ENCODE measurements at places on chromosomes 11 and 22.
A peak's percentile ranks its signal among the peaks of the same experiment; 100 is the strongest.

- DNase-seq = peak; percentile 53
These were observed 54.3 kb upstream of the USP47 start for GRCh38 chr11:11787305-11788062.

DNA sequence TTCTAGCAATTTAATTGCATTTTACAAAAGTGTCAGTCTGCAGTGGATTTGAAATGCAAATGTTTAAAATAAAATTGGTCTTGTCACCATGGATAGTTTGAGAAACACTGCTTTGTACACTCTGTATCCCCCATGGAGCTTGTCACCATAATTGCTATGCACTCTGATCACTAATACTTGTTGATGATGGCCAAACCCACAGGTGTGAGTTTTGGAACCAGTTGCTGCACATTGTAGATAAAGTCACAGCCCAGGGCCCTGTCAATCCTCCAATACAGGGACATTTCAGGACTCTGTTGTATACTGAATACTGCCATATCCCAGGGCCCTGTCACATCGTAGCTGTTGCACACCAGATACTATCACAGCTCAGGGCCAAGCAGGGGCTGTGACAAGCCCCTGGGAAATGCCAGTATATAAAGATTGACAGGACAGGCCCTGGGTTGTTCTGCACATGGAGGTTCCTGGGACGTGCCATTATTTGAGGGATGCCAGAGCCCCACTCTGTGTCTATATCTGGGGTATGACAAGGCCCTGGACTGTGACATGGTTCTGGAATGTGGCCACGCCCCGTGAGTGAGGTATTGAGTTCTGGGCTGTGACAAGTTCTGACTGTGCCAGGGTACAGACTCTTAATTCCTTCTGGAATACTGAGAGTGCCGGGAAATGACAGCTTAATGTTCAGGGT lies 27.9 kb upstream of the SMPD1 start:
- DNase-seq = peak; percentile 81

- DNase-seq = no peak
These were observed 21.8 kb upstream of the SNX32 start for GRCh38 chr11:65811764-65812475.

- no peak for DNase-seq
These were observed 36.0 kb downstream of the TECTA start for GRCh38 chr11:121137005-121137404.

DNA sequence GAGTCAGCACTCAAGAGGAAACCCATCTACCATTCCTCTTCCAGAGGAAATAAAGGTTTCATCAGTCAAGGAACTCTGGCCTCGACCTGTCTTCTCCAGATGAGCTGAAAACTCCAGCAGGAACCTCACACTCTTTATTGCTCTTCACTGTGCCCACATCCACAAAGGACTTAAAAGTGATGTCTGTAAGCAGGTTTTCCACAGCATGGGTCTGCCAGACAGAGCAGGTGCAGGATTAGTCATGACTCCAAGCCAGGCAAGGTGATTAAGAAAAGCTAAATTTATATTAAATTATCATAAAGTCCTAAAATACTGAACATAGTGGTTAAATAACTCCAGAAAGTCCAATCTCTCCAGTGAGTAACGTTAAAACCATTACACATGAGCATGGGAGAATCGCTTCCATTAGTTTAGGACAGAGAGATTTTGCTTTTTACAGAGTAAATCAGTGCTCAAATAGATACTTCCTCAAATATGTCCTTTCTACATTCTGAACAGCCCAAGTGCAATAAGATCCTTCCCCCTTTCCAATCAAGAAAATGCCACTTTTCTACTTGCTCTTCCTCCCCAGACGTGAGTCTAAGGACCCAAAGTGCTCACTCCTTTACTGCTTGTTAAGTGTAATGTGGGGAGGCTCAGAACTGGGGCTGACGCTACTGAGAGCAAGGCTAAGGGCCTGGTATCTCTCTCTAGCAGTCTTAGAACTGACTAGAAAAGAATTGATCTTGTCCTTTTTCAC lies 10.7 kb upstream of the CKAP5 start:
- no peak for DNase-seq

- DNase-seq = no peak
These were observed 60.9 kb upstream of the CLMP start for GRCh38 chr11:123255909-123256308.

GRCh38 chr22:46516638-46517037 lies 20.8 kb downstream of the CELSR1 start:
- DNase-seq = no peak

GRCh38 chr11:76777876-76778275 lies 5.3 kb upstream of the TSKU start:
- DNase-seq = no peak

- DNase-seq = no peak
These were observed 55.2 kb downstream of the PDE3B start for GRCh38 chr11:14698771-14699170.

DNA sequence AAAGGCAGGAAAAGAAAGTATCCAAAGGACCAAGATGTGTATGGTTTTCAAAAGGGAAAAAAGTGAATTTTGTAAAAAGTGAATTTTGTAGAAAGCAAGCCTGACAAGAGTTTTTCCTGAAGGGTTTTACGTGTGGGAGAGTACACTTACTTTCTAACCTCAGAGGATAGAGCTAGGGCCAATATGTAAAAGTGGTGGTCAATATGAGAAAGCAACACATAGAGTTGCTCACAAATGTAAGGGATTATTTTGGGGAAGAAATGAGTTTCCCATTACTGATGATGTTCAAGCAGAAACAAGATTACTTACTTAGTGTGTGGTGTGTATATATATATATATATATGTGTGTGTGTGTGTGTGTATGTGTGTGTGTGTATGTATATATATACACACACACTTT lies 162.5 kb downstream of the SWAP70 start:
- DNase-seq = no peak

GRCh38 chr11:133547808-133548494 lies 15.7 kb upstream of the OPCML start:
- no peak for DNase-seq

- no peak for DNase-seq
These were observed 46.2 kb downstream of the BCR start for GRCh38 chr22:23226497-23226850.

DNA sequence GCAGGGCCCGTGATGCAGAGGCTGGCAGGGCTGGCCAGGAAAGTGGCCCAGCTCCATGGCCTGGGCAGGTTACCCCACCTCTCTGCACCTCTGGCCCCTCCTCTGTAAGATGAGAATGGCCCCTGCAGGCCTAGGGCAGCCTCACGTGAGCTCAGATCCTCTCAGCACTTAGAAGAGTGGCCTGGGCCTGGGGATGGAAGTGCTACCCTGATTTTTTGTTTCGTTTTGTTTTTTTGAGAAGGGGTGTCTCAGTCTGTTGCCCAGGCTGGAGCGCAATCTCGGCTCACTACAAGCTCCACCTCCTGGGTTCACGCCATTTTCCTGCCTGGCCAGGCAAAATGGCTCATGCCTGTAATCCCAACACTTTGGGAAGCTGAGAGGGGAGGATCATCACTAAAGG lies 982 bp downstream of the APOBEC3H start:
- DNase-seq = no peak

DNA sequence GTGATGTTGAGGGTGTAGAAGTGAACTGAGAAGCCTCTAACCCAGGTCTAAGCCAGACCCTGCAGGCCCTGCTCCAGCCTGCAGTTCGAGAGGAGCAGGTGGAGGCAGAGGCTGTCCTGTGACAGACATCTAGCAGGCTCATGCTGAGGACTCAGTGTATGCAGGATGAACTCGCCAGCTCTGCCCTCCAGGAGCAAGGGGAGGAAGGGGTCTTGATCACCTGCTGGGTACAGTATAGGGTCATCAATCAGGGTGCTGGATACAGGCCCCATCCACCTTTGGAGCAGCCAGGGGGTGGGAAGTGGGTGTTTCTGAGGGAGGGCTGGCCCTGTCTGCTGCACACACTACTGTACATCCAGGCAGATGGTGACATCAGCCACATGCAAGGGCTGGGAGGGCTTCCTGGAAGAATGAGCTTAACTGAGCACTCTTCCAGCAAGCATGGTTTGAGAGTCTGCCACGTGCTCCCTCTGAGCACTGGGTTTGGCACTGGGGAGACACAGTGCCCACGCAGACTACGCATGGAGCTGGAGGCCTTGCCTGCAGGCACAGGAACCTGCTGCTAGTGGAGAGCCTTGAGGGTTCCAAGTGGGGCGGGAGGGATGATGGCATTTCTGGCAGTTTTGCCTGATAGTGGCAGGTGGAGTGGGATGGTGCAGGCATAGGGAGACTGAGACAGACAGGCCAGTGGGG lies 9.2 kb downstream of the MAPK8IP1 start:
- no peak for DNase-seq

DNA sequence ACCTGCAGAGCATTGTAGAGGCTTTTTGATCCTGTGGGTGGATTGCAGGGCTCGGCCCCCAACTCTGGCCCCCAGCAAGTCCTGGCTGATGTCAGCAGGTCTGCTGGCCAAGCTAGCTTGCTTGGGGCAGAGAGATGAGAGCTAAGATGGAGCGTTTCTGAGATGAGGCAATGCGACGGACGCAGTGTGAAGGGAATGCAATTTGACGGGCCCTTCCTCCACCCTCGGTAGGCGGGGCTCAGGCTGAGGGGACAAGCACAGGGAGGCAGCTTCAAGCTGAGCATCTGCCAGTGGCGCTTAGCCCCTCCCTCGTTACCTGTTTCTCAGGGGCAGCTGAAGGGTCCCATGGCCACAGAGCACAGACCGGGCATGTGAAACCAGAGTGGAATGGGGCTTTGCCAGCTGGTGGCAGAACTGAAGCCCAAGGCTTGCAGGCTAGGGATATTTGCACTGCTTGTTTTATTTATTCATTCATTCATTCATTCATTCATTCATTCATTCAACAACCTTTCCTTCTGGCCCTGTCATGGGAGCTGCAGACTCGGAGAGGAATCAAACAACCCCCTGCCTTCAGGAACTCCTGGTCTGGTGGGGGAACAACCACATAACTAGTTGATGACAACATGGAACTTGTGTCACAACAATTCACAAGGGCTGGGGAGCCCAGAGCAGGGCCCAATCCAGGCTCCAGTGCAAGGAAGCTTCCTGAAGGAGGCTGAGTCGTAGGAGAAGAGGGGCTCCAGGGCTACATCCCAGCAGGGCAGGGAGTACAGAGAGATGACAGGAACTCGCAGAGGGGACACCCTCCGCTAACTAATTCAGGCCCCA lies 66.8 kb downstream of the THAP12 start:
- DNase-seq = no peak

DNA sequence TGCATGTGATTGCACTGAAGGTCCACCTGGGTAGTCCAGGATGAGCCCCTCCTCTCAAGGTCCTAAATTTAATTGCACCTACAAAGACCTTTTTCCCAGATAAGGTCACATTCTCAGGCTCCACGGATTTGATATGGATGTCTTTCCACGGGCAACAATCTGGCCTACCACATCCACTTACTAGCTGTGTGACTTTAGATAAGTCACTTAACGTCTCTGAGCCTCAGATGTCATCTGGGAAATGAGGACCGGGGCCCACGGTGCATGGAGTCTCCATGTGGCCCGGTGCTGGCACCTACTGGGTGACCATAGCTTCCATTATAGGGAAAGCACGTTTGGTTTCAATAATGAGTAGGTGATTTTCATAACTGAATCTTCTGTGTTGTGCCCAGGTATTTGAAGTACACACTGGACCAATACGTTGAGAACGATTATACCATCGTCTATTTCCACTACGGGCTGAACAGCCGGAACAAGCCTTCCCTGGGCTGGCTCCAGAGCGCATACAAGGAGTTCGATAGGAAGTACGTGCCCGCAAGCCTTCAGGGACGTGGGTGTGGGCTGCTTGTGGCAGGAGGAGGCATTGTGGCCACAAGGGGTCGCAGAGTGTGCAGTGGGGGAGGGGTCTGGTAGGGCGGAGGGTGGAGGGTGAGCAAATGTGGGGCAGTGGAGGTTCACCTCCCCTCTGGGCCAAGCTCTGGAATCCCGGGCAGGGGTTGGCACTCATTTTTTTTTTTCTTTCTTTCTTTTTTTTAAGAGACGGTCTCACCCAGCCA lies 55.7 kb downstream of the ARHGAP8 start:
- no peak for DNase-seq

DNA sequence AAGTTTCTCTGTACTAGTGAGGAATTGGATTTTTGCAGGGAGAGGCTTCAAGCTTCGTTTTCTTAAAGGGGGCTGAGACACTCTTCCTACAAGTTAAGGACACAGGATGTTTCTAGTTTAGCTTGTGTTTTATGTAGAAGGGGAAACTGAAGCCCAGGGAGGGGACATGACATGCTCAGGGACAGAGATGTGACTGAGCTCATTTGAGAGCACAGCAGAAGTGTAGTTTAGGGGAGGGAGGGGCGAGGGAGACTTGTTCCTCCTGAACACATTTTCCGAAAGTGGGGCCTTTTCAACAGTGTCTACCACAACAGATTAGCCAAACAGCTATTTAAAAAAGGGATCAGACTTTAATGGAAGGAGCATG lies 148.1 kb downstream of the FBXO7 start:
- DNase-seq = no peak

- DNase-seq = no peak
These were observed 7.2 kb downstream of the GATD1 start for GRCh38 chr11:769887-770641.

DNA sequence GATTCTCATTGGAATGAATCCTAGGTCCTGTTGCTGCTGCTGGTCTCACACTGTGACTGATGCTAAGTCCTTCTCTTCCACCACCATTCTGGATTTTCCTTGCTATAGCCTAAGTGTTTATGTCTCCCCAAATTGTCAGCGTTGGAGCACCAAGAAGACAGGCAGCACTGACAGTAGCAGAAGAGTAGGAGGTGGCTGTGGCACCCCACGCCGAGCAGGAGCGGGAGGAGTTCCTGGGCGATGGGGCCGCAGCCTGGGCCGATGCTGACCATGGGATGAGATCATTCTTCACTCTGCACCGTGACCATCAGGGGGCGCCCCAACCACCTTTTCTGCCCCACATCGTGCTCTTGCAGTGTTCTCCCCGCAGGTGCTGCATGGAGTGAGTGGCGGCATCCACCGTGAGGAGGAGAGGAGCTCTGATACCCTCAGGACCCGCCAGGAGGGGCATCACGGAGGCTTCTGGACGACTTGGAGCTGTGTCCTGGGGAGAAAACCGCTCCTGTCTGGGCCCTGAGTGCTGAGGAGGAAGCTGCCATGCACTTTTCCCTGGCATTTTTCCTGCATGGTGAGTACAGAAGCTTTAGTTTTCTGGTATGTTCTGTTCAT lies 57.0 kb downstream of the LRRC74B start:
- peak; percentile 66 for DNase-seq

DNA sequence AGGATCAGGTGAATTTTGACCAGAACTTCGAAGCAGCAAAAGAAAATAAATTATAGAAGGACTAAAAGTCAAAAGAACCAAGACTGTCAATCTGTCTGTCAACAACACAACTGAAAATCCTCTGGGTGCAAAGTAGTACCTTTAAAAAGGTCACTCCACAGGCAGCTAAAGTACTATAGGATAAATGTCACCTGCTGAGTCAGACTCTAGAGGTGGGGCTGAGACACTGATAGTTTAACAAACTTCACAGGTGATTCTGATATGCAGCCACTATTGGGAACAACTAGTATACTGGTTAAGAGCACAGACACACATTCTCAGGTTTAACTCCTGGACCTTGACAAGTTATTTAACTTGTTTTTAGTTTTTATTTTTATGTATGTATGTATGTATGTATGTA lies 107.3 kb downstream of the FCHSD2 start:
- no peak for DNase-seq
